ENCODE measurements at places on chromosomes 6 and 20.

DNA sequence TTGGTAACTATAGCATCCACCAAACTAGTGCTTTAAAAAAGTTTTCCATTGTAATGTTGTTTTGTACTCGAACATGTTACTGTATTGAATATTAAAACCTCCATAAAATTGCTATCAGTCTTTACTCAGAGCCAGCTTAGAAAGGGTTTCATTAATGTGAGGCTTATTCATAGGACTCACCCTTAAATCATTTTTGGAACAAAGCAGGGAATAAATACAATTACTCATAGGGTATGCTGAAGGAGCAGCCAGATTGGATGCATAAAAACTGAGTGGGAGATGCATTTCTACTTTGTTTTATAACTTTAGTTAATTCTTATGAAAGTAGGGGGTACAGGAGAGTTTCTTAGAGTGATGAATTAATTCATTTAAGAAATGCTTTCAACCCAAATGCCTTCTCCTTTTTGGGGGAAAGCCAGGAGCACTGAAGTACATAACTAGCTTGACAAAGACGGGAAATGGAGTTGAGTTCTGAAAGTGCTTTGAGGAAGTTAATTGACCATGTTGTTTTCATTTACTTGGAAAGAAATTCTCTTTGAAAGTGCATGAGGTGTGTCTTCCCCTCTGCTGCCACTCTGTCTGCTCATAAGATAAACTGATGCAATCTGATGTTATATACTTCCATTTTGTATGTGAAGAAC, 90.3 kb downstream of the RNF144B start:
- no peak for DNase-seq

DNA sequence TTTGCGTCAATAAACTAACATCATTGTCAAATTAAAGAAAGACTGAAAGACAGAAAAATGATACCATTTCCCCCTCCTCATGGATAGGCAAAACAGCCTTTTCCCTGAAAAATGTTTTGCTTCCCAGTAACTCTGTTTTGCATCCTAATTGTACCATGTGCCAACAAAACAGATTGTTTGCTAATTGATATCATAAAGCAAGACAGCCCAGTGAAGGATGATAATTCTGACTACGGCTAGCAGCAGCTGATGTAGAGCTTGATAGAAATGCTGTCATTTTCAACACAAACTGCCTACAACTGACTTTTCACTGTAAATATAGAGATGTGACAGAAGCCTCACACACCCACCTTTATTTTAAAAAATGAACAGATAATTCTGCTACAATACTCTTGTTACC, 1061.6 kb downstream of the HACE1 start:
- DNase-seq = no peak

- no peak for DNase-seq
These were observed 4.3 kb downstream of the CALHM4 start for GRCh38 chr6:116557893-116558292.

DNA sequence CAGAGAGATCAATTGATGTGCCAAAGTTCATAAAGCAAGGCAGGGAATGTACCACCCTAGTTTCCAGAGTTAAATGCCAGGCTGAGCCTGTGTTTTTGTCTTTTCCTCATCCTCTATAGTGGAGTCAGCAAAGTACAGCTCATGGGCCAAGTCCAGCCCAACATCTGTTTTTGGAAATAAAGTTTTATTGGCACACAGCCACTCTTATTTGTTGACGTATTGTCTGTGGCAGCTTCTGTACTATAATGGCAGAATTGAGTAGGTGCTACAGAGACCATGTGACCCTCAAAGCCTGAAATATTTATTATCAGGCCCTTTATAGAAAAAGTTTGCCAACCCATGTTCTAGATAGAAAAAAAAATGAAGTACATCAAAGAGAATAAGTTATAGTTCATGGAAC, 187.0 kb downstream of the TSHZ2 start:
- no peak for DNase-seq

- DNase-seq = no peak
These were observed 437 bp downstream of the CD40 start for GRCh38 chr20:46118481-46119020.

GRCh38 chr20:60480950-60481742, 522.9 kb downstream of the CDH26 start:
- DNase-seq = no peak

DNA sequence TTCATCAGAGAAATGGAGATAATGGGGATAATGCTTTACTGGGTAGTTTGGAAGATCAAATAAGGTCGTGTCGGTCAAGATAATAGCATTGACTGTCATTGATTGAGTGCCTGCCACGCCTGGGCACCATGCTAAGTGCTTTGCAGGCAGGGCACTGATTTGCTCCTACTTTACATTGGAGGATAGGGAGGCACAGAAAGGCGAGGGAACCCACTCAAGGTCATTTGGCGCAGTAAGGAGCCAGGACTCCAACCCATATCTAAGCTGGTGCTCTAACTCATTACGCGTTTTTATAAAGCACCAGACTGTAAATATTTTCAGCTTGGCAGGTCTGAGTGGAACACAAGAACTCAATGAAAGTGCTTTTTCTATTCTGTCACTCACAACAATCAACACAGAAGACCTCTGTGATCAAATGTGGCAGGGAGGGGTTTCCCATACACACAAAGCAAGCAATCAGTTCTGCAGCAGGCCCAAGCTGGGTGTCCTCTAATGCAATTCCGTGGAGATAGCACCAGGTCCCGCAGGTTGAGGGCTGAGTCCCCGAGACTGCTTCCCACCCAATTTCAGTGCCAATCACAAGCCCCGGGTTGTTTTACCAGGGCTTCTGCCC, 373.6 kb downstream of the CDH26 start:
- DNase-seq = no peak

DNA sequence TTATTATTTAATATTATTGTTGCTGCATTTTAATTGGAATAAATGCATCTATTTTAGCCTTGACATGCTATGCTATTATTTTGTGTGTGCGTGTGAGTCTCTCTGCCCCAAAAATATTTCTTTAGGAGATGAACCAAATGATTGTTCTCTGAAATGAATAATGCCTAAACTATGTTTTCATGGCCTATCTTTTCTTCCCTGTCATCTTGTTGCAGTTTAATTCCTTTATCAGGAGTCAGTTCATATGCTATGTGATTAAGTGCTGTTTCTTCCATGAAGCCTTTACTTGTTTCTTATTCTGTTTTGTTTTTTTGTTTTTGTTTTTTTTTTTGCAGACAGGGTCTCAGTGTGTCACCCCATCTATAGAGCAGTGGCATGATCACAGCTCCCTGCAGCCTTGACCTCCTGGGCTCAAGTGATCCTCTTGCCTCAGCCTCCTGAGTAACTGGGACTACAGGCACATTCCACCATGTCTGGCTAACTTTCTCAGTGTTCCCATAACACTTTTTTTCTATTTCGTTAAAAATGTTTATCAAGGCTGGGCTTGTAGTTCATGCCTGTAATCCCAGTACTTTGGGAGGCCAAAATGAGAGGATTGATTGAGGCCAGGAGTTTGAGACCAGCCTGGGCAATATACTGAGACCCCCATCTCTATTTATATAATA, 25.7 kb downstream of the TPX2 start:
- DNase-seq = no peak

- no peak for DNase-seq
These were observed 63.3 kb upstream of the EXOC2 start for GRCh38 chr6:756224-756623.

GRCh38 chr6:71486461-71486860, 197.8 kb downstream of the OGFRL1 start:
- DNase-seq = no peak

GRCh38 chr20:50101887-50102286, 11.1 kb downstream of the UBE2V1 start:
- DNase-seq = no peak

GRCh38 chr6:5412663-5413062, 151.3 kb downstream of the FARS2 start:
- no peak for DNase-seq

DNA sequence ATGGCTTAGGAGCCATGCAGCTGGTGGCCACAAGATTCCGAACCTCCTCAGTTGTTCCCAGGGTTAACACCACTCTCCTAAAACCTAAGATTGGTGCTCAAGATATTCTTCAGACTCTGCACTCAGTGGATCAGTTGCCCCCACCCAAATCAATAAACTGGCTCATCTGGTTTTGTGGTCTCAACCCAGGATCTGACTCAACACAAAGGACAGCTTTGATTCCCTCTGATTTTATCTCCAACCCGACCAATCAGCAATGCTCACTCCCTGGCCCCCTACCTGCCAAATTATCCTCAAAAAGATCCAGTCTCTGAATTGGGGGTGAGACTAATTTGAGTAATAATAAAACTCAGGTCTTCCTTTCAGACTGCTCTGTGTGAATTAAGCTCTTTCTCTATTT, 137.5 kb downstream of the EYS start:
- no peak for DNase-seq

DNA sequence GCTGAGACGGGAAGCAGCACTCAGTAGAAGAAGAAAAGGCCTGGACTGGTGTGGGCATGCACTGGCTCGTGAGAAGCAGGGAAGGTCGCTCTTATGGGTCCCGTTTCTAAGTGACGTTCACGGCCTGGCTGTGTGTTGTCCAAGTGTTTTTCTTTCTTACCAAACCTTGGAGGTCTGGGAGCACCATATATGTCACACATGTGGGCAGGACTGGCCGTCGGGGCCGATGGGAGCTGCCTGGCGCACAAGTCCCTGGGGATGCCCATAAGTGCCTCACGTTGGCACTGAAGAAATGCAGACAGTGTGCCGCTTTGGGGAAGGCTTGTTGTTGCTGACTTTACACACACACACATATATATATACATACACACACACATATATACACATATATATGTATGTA, 86.0 kb upstream of the DUSP22 start:
- no peak for DNase-seq

GRCh38 chr6:6002848-6003620, 3.7 kb downstream of the NRN1 start:
- no peak for DNase-seq

Data from activated CD4-positive, CD25-positive, alpha-beta regulatory T cell (primary cell).